ENCODE measurements at places on chromosomes 1 and 21.

DNA sequence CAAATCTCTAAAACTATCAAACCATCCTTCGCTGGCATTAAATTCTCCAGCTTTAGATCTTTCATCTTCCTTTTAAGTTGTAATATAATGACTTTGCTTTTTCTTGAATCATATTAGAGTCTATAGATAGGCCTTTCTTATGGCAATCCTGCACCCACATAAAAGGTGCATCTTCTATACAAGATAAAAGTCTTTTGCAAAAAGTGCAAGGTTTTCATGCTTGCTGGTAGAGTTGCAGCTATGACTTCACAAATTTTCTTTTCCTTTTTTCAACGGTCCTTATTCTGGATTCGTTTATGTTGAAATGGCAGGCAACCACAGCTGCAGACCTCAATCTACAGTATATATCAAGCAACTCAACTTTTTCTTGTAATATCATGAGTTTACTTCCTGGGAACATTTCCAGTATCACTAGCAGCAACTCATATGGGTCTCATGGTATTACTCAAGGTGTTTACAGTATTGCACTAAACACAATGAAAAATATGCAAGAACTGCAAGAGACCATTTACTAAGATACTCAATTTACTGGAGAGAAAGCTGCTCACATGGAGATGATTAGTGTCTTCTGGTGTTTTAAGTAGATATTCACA lies 22.1 kb downstream of the OMA1 start:
- DNase-seq = no peak

DNA sequence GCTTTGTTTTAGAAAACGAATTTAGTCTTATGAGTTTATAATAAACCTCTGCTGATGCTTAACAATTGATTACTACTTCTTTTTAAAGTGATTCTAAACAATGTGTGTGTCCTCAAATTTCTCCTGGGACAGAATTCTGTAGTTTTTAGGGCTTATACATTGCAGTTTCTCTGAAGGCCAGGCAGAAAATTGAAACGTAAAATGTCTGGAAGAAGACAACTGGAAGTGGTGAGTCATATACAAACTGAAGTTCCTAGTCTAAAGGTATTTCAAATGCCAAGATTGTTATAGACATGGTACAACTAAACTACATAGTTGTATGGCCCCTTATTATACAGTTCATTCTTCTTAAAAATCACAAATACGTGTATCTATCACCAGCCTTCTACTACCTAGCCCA lies 30.5 kb upstream of the RC3H1 start:
- DNase-seq = no peak

GRCh38 chr1:3543076-3544039 lies 68.0 kb downstream of the MEGF6 start:
- DNase-seq = no peak

DNA sequence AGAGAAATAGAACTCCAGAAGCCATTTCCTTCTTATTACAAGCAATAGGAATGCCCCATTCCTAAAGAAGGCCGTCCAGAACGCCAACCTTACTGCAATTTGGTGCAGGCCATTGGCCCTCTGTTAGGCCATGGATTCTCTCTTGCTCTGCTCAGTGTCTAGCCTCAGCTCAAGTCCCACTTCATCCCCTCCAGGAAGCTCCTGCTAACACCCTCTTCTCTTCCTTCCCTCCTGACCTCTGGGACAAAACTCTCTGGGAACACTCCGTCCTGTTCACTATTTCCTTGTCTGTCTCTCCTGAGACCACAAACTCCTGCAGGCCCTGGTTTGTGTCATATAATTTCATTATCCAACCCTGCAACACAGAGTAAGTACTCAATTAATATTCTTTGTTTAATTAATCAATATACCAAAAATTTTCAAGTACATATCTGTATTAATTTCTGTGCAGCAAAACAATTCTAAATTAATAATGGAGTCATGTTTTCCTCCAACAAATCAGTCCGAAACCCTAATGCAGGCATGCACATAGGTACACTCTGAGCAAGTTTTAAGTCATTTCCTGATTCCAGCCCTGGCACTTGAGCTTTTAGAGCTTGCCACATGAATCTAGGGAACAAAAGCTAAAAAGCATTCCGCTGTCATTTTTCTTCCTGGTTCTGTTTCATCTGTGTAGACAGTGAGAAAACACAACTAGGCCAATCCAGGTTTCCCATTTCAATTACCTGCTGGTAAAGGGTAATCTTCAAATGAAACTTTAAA lies 245.3 kb downstream of the SETD4 start:
- no peak for DNase-seq

GRCh38 chr1:235648954-235649367 lies 623 bp downstream of the GNG4 start:
- peak; percentile 92 for DNase-seq

DNA sequence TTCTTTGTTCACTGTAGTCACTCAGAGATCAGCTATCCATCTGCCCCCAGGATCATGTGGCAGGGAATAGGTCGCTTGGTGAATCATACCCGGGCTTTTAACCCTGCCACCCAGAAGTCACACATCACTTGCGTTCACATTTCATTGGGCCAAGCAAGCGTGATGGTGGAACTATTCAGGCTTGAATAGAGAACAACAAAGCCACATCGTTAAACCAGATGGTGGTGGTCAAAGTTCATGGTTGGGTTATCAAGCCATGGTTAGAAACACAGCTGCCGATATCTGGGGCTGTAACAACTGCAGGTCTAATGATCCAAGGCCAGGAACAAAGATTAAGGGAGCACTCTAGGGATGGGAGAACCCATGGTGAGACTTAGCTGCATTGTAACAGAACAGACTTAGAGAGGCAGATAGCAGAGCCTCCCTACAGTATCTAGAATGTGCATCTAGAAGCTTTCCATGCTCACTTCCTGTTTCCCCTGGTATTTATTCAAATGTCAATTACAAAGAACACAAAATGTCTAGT lies 40.0 kb upstream of the PTPRC start:
- DNase-seq = no peak

- DNase-seq = no peak
Measured at GRCh38 chr1:243260221-243260880, 4.5 kb downstream of the SDCCAG8 start.

GRCh38 chr21:23982546-23982945 lies 1624.7 kb downstream of the MRPL39 start:
- DNase-seq = no peak

GRCh38 chr1:201713086-201713810 lies 115.7 kb upstream of the IPO9 start:
- DNase-seq = no peak

DNA sequence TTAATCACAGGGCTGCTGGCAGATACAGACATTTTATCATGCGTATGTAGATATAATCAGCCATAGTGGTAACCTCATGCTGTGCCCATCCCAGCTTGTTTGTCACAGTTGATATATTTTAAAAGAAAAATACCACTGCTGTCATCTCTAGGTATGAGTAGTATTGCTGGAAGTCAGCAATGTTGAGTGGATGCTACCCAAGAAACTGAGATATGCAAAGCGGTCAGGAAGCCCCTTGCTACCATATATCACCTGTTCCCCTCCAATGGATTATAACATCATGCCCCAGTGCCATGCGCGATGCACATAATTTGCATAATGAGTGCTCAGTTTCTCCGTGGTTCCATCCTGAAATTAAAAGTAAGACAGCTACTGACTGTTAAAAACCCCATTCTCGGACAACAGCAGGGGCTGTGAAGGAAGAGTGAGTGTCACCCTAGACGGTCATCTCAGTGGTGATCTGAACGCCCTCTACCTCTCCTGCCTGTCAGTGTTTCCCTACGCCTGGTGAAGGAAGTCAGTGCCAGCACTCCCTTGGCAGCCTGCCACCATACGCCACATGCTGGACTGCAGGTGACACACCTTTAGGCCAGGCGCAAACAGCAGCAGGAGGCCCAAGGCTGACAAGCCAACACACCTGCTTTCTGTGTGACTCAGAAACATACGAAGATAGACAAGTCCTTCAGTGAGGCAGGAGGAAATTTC lies 2.7 kb downstream of the IL10RB start:
- no peak for DNase-seq

GRCh38 chr1:7538033-7538432 lies 233.1 kb upstream of the VAMP3 start:
- no peak for DNase-seq

DNA sequence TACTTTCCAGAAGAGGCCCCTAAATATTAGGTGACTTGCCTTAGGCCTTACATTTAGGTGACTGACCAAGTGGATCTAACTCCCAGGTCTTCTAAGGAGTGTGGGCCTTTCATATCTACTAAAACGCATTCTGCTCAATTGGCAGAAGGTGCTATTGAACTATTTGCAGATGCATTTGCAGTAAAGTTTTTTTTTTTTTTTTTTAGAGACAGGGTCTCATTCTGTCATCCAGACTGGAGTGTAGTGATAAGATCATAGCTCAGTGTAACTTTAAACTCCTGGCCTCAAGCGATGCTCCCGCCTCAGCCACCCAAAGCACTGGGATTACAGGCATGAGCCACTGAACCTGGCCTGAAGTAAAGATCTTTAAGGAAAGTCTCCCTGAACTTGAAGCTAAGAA lies 13.0 kb upstream of the ACBD6 start:
- DNase-seq = no peak

- no peak for DNase-seq
Measured at GRCh38 chr1:228063251-228064191, 19.0 kb upstream of the ARF1 start.

- DNase-seq = no peak
Measured at GRCh38 chr1:16122916-16123315, 33.0 kb downstream of the EPHA2 start.

DNA sequence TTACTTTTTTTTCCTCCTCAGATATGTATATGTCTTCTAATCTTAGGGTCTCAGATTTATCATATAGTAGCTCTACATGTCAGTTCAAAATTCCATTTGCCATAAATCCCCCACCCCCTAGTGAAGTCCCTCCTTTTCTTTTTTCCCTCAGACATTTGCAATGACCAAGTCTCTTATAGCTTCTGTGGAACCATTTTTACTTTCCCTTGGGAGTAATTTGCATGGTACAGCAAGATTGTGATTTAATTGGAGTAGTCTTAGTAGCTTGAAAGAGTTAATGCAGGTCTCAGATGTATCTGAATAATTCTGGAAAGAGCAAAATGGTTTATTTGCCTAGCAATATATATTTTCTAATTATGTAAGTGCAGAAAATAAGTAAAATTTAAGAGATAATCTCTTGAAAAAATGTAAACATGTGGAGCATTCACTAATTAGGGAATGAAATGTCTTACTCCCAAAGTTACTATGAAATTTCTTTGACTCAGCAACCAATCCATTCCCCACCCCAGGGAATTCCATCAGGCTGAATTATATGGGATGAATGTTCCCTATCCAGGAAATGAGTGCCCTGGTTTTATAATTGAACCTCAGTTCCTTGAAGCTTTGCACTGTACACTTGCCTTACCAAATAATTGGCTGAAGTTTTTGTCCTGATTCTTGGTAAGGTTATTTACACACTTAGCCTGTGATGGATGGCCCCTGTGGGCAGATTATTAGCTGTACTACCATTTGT lies 267.0 kb downstream of the DNM3 start:
- DNase-seq = no peak

DNA sequence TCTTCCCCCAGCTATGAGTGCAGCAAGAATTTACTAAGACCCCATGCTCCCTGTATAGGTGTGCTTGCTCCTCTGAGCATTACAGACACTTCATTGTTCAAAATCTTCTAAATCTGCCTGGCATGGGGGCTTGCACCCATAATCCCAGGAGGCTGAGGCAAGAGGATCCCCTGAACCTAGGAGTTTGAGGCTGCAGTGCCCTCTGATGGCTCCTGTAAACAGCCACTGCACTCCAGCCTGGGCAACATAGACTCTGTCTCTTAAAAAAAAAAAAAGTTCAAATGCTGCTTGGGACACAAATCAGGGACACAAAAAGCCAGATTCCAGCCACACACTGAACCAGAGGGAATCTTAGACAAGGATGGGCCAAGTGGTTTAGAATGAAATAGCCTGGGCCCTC lies 3.4 kb upstream of the ACOT7 start:
- DNase-seq = no peak

DNA sequence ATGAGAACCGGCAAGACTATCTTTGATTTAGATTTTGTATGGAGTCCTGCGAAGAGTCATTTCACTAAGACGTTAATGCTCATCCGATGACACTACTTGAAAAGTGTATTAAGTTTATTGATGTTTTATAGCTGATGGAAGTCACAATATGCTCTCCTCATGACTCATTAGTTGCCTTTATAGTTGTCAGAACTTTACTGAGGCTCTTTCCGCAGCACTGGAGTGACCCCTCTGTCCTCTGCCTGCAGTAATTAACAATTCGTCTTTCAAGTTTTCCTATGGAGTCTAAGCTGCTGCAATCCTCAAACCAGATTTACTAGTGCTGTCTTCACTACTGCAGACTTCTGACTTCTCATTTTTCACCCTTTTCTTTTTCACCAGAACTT lies 853 bp downstream of the USP16 start:
- peak; percentile 4 for DNase-seq

GRCh38 chr1:182259229-182259872 lies 132.2 kb downstream of the GLUL start:
- DNase-seq = no peak

DNA sequence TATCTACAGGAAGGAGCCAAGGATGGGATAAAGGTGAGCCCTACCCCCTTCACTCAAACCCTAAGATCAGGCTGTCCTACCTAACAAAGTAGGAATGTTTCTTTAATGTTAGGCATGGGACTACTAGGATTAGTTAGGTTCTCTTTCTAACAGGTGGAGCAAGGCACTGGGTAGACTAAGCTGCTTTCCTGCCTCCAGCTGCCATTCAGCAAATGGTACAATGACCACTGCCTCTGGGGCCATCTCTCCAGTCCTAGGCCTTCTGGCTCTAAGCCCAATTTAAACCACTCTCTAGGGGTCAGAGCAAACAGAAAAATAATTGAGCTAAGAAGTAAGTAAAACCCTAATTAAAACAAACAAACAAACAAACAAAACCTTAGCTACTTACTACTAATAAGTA lies 15.7 kb upstream of the IPO9 start:
- DNase-seq = no peak

DNA sequence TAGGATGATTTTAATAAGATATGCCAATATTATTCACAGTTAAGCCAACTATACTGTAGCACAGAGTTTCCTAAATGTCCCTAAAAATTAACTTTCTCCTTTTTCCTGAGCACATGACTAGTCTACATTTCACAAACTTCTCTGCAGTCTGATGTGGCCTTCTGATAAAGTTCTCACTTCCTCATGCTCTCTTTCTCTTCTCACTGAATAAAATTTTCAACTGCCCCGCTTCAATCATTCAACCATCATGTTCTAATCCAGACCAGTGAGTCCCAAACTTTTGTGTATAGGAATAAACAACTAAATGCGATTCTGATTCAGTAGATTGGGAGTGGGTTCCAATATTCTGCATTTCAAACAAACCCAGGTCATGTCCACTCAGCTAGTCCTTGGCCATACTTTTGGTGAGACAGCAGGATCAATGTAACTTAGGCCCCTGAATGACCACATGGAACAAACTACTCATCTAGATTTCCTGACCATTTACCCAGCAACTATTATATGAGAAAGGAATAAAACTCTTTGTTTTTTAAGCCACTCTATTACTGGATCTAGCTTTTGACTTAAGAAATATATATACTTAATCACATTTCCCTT lies 20.1 kb downstream of the TUT4 start:
- no peak for DNase-seq

Measured in GM23338 (cell line).